ENCODE measurements at places on chromosomes 7 and 10.

GRCh38 chr10:44126291-44126717 is 258.6 kb downstream of the CXCL12 start:
- no peak for DNase-seq

- no peak for DNase-seq
Measured at GRCh38 chr10:132844069-132844809, 58.3 kb upstream of the NKX6-2 start.

- no peak for DNase-seq
Measured at GRCh38 chr10:109027534-109028185, 895.7 kb downstream of the XPNPEP1 start.

GRCh38 chr7:16838386-16838785 is 33.6 kb upstream of the AGR2 start:
- DNase-seq, result no peak

GRCh38 chr10:77511498-77512218 is 126.0 kb downstream of the KCNMA1 start:
- no peak for DNase-seq

DNA sequence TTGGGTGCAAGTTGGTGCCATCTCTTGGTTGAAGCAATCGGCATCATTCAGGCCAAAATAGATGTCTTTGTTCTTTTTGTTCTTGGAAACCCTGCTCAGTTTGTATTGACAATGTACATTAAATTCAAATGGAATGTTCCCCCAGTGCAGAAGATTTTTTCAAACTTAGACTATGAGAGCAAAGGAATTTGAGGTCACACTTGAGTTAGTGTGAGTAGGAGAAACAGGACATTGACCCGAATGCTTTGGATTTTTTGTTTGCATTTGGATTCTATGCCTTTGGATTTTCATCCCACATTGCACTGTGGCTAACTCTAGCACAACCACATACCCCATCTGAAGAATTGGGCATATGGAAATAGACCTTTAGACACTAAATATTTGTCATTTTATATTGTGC is 480.0 kb downstream of the GALNT17 start:
- no peak for DNase-seq

- no peak for DNase-seq
Measured at GRCh38 chr7:14380881-14381280, 391.4 kb upstream of the ETV1 start.

Measured in activated CD4-positive, alpha-beta T cell treated with anti-CD3 and anti-CD28 coated beads, Interleukin-2, amount 50 U/mL, for 1 hour (primary cell).